ENCODE measurements at places on chromosomes 5 and 9. TPM values are rescaled to one million over a fixed set of nuclear protein-coding genes. Genes with fewer than 3 reads are reported as not detected.

DNA sequence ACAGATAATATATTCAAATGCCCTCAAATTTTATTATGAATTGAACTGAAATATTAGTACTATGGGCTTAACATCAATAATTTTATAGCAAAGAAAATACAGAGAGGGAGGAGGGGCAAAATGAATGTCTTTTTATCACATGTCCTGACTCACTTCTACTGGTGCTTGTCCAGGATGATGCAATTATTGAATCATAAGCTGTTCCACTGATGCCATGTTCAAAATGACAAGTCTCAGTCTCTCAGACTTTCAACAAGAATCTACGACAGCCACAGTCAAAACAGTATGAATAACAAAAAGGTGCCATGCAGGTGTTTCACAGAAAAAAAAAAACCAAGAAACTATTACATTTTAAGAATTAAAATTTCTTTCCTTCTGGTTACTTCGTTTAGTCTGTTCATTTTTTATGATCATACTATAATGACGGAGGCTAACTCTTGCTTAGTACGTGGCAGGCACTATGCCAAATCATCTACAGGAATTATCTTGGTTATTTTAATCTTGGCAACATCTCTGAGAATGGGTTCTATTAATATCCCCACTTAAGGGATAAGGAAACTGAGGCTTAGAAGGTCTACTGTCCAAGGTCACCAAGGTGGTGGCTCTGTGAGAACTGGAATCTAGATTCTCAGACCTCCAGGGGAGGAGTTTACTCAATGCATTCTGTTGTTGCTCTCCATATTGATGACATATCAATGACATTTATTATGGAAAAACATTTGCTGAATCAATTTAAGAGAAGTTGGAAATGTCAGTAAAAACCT lies 61.5 kb downstream of the NR3C1 start:
- DNase-seq, result no peak

DNA sequence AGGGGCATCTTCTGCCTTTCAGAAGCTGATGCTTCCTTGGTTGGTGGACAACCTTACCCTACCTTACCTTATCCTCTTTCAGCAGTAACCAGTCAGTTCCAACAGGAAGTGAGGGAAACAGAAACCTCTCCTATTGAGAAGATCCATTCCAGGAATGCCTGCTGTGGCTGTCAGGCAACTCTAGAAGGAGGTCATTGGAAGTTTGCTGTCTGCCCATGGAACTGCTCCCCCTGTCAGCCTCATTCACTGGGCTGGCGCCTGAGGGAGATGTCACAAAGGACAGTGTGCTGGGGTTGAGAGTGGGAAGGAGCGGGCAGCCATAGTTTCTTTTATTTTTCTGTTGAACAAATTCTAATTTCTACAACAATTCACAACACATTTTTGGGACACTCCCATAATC lies 54.7 kb downstream of the IRX1 start:
- no peak for DNase-seq

DNA sequence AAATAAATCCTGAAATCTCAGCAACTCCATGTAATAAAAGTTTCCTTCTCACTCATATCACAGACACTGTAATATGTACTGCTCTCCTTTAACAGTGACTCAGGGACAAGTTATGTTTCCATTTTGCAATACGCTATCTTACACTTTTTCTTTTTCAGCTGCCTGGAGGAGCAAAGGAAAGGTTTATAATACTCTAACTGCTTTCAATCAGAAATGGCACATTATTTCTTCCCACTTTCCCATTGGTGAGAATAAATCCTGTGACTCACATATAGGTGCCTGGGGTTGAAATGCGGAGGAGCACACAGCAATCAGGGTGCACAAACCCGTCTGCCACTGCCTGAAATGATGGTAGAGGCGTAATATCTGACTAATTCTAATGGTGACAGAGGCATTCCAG lies 186.6 kb downstream of the HINT1 start:
- DNase-seq, result no peak

DNA sequence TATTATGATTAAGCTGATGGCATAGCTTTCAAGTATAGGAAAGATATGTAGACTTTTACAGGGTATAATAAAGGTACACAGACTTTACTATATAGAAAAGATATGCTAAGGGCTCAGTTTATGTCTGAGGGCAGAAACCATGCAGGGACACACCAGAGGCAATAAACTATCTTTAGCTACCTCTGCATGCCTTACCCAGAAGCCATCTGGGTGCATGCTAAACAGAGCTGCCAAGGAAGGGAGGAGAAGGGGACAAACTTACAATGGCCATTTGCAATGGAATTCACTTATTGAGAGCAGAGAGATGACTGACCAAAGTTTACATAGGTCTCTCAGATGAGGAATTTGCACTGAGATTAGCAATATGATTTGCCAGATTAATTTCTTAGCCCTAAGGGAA lies 143.1 kb upstream of the NR4A3 start:
- DNase-seq, result no peak

The SIMC1 gene
- 3.6 TPM for total RNA-seq

DNA sequence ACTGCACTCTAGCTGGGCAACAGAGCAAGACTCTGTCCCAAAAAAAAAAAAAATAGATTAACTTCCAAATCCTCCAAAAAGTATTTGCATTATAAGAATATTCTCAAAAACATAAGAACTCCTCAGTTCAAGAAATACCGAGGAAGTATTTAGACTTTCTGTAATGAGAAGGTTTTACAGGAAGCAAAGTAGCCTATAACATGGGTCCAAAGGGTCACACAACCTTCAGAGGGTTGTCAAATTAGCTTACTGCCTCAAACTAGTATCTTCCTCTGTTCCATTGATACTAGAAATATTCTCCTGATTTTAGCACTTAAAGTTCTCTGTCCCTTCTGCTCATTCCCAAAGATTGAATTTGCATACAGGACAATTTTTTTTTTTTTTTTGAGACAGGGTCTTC lies 121.9 kb downstream of the INVS start:
- no peak for DNase-seq

DNA sequence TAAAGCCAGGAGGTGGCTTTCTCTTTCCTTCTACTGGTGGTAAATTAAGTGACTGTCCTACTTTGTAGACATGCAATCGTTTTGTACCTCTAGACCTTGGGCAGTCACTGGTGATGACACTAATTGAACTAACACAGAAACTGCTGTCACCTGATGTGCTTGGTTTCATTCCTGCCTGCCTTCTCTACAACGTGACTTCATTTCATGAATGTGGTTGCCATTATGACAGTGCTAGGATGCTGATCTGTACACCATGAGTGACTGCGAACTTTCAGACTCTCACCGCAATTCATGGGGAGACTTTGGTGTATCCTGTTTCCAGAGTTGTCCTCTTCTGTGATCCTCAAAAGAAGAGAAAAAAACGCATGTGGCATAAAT lies 47.5 kb downstream of the UBE2QL1 start:
- no peak for DNase-seq

The HK3 gene
- total RNA-seq, result 1.5 TPM
